ENCODE measurements at places on chromosomes 2 and 18. TPM values are rescaled to one million over a fixed set of nuclear protein-coding genes. Genes with fewer than 3 reads are reported as not detected.

RAB31 gene
- 22.6 TPM for total RNA-seq

KDSR gene
- total RNA-seq = 75.1 TPM

- no peak for DNase-seq
These were observed 199.1 kb downstream of the ZFP36L2 start for GRCh38 chr2:43027097-43027873.

- no peak for DNase-seq
These were observed 39.8 kb upstream of the CDKL4 start for GRCh38 chr2:39283561-39283960.

- no peak for DNase-seq
These were observed 129.6 kb upstream of the COPS8 start for GRCh38 chr2:236956031-236956618.

DNA sequence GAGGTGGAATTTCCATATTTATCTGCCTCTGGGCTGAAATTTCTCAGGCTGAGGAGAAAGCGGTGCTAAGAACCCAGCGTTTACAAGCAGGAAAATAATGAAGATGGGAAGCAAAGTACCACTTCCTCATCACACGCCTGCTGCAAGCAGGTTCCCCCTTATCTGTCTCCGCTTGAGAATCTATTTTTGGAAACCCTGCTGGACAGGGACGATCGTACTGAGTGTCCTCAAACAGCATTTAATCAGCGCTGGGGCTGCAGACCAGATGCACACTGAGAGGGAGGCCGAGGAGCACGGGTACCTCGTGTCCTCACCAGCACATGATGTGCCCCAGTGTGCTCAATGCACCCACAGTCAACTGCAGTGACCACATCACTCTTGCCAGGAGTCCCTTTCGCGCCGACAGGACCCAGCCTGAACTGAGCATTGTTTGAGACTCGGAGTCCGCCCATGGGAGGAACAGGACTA, 160.4 kb downstream of the HDAC4 start:
- no peak for DNase-seq

Data from renal cortical epithelial cell (primary cell).